Stimulated activated CD4-positive, alpha-beta T cell treated with anti-CD3 and anti-CD28 coated beads, Interleukin-2, amount 100 ng/mL, for 48 hours (primary cell): ENCODE measurements at places on chromosomes 4 and X.

GRCh38 chrX:80816051-80816450, 6.4 kb upstream of the BRWD3 start:
- DNase-seq, result no peak

DNA sequence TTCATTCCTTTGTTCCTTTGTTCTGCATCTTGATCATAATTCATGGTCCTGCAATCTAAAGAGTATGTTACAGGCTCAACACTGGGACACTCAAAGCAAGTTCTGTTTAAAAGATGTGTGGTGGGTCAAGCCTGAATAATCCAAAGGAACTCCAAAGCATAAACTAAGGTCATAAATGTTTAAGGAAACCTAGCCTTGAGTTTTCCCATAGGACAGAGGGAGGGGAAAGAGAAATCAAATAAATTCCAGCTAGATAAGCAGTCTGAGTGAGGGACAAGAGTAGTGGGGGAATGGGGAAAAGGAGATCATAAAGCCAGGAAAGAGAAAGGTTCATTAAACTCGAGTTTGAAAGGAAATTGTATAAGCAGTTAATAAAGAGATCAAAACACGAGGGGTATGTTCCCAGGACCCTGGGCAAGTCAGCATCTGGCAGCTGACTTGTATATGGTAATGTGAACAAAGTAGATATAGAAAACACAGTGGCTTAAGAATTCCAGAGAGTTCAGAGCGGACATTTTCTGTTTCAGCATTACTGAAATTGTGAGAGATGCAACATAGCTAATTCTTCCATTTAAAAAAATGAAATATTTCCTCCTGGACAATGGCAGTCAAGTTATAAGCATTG, 125.8 kb upstream of the EDNRA start:
- no peak for DNase-seq

- no peak for DNase-seq
Measured at GRCh38 chr4:45437381-45437780, 686.5 kb downstream of the GABRG1 start.

- DNase-seq, result no peak
Measured at GRCh38 chrX:23854945-23855344, 52.8 kb downstream of the APOO start.

DNA sequence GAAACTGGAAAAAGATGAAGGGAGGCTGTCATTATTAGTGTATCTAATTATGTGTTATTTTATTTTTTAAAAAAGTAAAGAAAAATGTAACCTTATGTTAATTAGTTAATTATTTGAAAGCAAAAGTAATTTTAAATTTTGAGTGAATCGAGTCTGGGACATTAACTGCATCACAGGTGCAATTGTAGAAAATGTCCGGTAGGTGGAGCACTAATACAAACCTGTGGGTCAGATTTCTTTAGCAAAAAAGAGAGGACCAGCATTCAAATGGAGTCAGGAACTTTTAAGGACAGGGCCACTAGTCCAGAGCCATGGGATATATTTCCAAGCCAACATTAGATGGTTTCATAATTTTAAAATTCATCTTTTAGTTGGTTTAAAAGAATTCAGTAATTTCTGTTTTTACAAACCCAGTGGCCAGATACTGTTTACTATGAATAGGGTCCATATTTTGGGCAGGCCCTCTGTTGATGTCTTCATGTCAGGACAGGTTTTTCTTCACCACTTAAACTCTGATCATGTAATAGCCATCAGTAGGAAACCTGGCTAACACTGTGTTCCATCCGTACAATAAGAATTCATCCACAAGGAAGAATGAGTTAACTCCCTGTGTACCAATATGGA, 27.2 kb downstream of the BST1 start:
- DNase-seq, result no peak

DNA sequence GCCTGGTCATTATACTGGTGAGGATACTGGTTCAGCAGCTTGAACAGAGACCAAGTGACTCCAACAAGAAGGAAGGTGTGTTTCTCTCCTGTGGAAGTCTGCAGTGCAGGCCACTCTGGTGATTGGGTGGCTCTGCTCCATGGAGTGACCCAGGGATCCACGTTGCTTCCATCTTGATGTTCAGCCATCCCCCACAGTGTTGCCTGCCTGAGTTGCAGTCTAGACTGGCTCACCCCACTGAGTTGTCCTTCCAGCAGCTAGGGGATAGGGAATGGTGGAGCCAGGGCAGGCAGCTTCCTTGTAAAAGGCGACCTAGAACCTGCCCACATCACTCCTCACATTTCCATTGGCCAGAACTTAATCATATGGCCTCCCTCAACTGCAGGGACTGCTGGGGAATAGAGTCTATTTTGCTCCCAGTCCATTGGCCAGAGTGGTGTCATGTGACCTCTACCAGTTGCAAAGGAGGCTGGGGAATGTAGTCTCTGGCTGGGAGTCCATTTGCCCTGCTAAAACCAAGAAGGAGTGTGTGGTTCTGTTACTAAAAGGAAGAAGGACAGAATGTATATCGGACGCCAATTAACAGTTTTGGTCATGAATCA, 8.0 kb downstream of the MAN2B2 start:
- DNase-seq, result no peak

- DNase-seq, result no peak
Measured at GRCh38 chr4:159212675-159213293, 109.9 kb downstream of the RAPGEF2 start.

DNA sequence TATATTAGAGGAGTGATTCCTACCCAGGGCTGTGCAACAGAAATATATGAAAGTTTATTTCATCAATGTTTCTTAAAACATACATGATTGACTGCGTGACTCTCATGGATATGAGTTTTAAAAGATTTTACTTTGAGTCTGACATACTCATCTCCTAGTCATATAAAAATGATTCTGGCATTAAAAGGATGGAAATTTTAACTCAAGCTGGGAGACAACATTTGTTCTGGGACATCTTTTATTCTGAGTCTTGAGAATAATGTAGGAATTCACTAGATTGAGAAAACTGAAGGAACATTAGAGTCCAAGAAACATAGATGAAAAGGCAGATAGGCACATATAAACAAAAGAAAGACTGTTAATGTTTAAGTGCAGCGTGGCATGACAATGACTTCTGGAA, 649.6 kb downstream of the SPRY1 start:
- no peak for DNase-seq
